Stimulated activated CD8-positive, alpha-beta memory T cell treated with anti-CD3 and anti-CD28 coated beads, Interleukin-15, amount 100 ng/mL, for 4 hours (primary cell): ENCODE measurements at places on chromosomes 1 and 21.

GRCh38 chr1:28136922-28137613 lies 39.4 kb downstream of the PTAFR start:
- DNase-seq = no peak

DNA sequence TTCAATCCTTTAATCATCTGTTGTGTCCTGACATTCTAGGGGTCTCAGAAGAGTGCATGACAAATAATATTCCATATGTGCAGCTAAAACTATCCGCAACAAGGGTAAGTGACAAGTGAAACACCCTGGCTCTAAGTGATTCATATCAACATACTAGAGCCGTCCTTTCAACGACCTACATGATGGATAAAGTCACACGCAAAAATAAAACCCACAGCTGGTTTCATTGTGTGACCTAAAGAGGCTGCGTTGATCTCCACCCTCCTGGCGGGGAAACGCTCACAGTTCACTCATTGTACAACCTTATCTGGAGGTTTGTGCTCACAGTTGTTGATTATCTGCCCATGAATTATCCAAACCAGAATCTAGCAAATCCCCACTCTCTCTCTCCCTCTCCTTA lies 365.3 kb upstream of the PKN2 start:
- DNase-seq = no peak

- no peak for DNase-seq
These were observed 35.8 kb upstream of the H6PD start for GRCh38 chr1:9198538-9199361.

GRCh38 chr21:45021428-45022347 lies 52.7 kb upstream of the ADARB1 start:
- no peak for DNase-seq

- DNase-seq = no peak
These were observed 15.4 kb upstream of the RBM34 start for GRCh38 chr1:235176486-235176885.

GRCh38 chr1:60657926-60658325 lies 424.4 kb upstream of the NFIA start:
- DNase-seq = no peak

- DNase-seq = no peak
These were observed 2.0 kb downstream of the ADAMTS1 start for GRCh38 chr21:26842974-26843932.

DNA sequence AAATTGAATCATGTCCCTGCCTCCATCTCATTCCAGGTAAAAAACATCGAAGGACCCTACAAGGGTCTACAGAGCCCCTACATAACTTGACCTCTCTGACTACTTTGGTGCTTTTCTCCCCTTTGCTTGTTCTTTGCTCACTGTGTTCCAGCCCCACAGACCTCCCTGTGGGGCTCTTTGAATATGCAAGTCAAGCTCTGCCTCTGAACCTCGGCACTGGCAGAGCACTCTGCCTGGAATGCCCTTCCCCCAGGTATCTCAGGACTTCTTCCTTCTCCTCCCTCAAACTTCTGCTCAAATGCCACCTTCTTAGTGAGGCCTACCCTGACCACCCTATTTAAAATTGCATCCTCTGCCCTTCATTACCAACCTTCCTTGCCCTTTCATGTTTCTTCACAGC lies 87.8 kb upstream of the CD34 start:
- no peak for DNase-seq

GRCh38 chr1:239817276-239817675 lies 274.4 kb upstream of the FMN2 start:
- DNase-seq = no peak

DNA sequence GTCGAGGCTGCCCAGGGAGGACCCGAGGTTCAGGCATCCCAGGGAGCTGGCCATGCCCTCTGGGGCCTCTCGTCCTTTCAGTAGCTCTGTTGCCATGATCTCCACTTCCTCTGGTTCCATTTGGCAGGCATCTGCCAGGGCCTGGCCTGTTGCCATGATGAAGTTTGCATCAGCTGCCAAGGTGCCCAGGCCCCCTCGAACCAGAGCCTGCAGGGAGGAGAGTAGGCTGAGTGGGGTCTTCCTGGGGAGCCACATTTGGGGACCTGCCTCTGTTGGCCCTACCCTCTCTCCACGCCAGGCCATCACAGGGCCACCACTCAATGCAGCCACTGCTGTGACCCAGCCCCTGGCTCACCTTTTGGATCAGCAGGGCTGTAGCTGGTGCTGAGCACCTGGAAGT lies 16.4 kb upstream of the KIF21B start:
- no peak for DNase-seq

- DNase-seq = no peak
These were observed 224.9 kb upstream of the COA6 start for GRCh38 chr1:234148350-234148749.

- DNase-seq = no peak
These were observed 24.3 kb upstream of the IFNAR2 start for GRCh38 chr21:33205476-33205875.

- DNase-seq = no peak
These were observed 16.3 kb downstream of the LYPLAL1 start for GRCh38 chr1:219189952-219190351.

GRCh38 chr1:31976401-31976800 lies 37.3 kb upstream of the KHDRBS1 start:
- no peak for DNase-seq

DNA sequence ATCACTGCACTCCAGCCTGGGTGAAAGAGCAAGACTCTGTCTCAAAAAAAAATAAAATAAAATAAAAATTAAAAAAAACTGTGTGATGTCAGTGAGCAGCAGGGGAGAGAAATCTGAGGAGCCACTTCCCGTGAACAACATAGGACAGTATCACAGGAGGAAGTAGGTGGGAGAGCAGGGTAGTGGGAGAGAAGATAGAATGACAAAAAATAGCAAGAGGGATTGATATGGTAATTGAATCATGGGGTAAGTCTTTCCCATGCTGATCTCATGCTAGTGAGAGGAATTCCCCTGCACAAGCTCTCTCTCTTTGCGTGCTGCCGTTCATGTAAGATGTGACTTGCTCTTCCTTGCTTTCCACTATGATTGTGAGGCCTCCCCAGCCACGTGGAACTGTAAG lies 81.6 kb upstream of the PBX1 start:
- no peak for DNase-seq

GRCh38 chr1:54358503-54359168 lies 47.6 kb downstream of the SSBP3 start:
- no peak for DNase-seq

DNA sequence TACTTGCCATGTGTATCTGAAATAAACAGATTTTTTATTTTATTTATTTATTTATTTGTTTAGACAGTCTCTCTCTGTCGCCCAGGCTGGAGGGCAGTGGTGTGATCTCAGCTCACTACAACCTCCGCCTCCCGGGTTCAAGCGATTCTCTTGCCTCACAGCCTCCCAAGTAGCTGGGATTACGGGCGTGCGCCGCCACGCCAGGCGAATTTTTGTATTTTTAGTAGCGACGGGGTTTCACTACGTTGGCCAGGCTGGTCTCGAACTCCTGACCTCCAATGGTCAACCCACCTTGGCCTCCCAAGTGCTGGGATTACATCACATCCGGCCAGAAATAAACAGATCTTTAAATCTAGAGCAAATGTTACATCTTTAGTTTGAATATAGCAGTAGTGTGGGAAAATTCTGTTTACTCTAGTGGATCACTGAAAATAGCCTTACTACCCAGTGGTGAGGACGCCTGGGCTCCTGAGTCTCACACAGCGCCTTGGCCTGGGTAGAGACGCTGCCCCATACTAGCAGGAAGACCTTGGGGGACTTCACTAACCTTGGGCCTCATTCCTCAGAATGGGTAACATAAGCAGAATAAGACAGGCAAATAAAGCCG lies 709 bp downstream of the GART start:
- no peak for DNase-seq

DNA sequence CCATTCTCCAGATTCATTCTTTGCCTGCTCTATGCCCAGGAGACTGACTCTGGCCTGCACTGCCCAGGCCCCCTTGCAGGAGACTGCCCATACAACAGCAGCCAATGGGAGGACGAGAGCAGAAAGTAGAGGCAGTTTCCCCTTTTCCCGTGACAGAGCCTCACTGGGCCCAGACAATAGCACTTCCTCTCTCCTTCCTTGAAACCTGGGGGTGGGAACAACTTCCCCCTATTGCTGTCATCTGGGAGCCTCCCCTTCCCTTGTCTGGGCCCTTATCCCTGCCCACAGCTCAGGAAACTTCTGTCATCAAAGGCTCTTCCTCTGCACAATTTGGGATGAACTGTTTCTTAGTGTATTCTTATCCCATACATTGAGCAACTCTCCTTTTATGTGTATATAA lies 60.8 kb upstream of the KCNJ15 start:
- no peak for DNase-seq

- no peak for DNase-seq
These were observed 195.2 kb downstream of the GABPA start for GRCh38 chr21:25929856-25930520.

DNA sequence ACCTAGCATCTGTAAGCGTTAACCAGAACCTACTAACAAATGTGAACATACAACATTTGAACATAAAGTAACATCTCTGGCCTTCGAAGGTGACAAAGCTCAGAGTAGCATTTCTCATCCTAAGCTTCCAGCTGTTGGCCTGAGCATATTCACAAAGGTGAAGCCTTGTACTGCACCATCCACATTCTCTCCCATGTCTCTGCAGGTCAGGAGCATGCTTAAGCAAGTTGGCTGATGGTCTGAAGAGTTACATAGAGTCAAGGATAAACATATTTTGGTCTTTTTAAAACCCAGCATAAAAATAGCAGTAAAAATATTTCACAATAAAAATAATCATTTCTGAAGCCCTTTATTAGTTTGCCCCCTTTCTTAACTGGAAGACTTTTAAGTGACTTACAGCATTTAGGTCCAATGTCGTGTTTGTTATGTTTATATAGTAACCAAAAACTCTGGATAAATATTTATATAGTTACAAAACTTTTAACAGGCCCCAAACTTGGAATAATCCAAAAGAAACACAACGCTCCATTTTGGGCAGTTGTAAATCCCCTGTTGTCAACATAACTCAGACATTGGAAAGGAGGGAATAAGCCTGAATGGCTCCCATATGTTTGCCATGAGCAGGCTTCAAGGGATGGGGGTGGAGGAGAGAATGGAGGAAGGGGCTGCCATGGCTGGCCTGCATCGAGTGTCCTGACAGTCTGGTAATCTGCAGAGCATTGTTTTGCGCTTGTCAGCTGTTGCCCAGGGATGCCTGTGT lies 42.8 kb upstream of the ENAH start:
- no peak for DNase-seq

GRCh38 chr1:232150770-232151548 lies 479.0 kb downstream of the SIPA1L2 start:
- DNase-seq = no peak

- no peak for DNase-seq
These were observed 19.7 kb upstream of the PRSS38 start for GRCh38 chr1:227795732-227796131.

DNA sequence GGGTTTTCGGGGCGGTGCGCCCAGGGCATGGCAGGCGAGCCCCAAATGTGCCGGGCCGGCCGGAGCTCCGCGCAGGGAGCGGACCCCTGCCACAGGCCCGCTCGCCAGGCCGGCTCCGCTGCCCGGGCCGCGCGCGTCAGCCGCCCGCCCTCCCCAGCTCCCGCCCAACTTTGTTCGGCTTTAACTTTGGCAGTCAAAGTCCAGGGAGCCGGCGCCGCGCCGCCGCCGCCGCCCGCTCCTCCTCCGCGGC lies 488 bp downstream of the SLC35D1 start:
- DNase-seq = no peak

- DNase-seq = no peak
These were observed 195.6 kb downstream of the APP start for GRCh38 chr21:25974964-25975363.

- peak; percentile 14 for DNase-seq
These were observed 1.0 kb upstream of the CDKN2C start for GRCh38 chr1:50968821-50969610.

DNA sequence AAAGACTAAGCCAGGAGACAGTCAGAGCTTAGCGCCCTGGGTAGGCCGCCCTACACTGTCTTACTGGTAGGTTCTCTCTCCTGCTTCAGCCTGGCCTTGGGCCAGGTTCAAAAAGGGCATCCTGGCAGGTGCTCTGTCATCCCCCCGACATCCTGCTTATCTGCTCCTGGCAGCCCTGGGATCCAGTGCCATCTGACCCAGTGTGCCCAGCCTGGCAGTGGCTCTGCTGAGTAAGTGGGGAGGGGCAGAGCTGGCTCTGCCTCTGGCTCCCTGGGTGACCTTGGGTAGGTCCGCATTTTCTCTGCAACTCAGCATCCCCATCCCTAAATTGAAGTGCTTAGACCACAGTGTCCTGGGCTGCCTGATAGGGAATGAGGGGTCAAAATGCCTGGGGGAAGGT lies 549.9 kb downstream of the PTPRU start:
- DNase-seq = no peak

DNA sequence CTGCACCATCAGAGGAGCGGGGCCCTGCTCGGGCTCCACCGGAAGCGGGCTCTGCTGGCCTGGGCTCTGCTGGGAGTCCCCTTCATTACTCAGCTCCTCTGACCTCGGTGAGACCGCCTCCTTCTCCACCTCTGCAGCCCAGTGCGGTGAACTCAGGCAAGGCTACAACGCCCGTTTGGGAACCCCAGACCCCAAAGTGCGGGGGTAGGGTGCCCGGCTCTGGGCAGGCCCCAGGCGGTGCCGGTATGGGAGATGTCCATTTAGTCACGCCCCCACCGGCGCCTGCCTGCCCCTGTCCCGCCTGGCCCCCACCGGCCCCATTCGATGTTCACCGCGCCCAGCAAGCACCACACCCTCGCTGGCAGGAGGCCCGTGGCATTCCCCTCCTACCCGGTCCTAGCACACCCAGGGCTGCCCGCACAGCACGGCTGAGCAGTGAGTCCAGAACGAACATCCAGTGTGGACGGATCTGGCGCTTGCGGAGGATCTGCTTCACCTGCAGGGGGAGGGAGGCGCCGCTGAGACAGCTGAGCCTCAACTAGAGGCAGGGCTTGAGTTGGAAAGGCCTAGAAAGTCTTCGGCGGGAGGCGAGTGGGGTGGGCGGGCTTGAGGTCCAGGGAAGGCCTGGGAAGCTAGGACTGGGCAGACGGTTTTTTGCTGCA lies 10.0 kb downstream of the MAP3K6 start:
- no peak for DNase-seq

DNA sequence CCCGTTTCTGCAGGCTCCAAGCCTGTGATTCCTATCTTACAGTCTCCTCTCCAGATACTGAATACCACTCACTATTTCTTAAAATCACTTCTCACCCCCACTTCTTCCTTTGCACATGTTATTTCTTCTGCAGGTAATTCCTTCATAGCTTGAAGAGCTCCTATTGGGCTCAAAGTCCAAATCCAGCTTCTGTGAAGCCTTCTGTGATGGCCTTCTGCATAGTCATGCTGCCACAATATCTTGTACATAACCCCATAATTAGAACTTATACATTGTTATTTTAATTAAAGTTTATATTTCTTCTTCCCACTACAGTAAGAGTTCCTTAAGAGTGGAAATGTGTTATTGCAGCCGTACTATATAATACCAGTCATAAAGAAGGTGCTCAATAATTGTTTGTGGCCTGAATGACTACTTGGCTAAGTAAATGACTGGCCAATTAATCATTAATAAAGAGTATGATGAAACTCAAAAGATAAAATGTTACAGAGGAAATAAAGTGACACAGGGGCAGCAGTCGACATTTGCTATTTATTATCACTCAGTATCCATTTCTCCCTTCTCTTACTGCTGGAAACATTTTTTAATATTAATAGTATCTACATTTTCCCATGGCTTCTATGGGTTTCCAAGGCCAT lies 886.6 kb downstream of the TTLL7 start:
- no peak for DNase-seq

GRCh38 chr21:41570791-41571355 lies 62.9 kb upstream of the TMPRSS2 start:
- no peak for DNase-seq

GRCh38 chr1:192795916-192796618 lies 12.8 kb upstream of the RGS2 start:
- DNase-seq = no peak

- no peak for DNase-seq
These were observed 314.0 kb downstream of the PTPRU start for GRCh38 chr1:29550119-29550841.
